ENCODE measurements at places on chromosomes 13 and 19.

GRCh38 chr19:478236-478903 lies 17.5 kb upstream of the SHC2 start:
- DNase-seq = no peak

- DNase-seq = no peak
These were observed 2.8 kb downstream of the ARID3A start for GRCh38 chr19:928471-929202.

GRCh38 chr13:107799001-107799400 lies 416.3 kb downstream of the LIG4 start:
- no peak for DNase-seq

GRCh38 chr13:110593430-110594130 lies 21.8 kb upstream of the NAXD start:
- DNase-seq = no peak

DNA sequence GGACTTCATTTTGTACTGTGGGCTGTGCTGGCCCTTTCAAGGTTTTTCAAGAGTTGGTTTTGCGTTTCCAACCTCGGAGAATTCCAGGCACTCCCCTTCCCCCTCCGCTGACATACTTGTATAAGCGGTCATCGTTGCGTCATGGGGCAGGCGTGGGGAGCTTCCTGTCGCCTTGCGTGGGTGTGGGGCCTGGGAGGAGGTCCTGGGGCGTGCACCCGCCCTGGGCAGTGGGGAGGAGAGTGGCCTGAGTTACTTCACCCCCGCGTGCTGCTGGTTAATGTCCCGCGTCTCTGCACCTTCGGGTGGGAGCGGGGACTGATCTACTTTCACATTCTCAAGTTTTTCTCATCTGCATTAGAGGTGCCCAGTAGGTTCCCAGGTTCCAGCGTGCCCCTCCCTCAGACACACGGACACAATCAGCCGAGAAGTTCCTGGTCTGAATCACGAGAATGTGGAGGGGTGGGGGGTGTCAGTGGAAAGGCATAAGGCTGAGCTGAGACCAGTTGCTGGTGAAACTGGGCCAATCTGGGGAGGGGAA lies 4.1 kb downstream of the IER2 start:
- DNase-seq = no peak

- DNase-seq = no peak
These were observed 911.3 kb upstream of the GPC6 start for GRCh38 chr13:92315265-92315664.

GRCh38 chr19:10885201-10886169 lies 14.1 kb downstream of the CARM1 start:
- DNase-seq = no peak

DNA sequence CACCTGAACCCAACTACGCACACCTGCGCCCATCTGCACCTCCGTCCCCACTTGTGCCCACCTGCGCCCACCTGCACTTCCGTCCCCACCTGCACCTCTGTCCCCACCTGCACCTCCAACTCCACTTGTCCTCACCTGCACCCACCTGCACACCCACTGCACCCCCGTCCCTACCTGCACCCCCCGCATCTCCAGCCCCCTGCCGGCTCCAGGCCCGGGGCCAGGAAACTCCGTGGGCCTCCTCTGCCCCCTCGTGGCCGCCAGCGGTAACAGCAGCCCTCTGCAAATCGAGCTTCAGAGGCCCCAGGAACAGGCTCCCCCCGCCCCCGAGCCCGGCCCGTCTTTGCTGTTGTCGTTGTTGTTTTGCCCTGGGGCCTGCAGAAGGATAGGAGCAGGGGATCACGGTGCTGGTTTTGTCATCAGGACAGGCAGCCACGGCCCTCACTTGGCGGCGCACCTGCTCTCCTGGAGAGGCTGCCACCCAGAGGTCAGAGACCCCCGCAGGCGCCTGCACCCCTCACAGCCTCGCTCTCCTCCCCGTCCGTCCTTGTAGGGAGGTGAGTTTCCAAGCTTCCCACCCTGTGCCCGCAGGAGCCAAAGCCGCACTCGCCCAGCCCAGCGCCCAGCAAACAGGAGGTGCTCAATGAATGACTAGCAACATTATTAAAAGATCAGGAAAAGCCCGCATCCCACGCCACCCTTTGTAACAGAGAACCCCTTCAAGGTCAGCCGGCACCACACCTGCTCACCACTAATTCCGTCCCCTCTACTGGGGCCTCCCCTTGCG lies 65.4 kb downstream of the GNG7 start:
- DNase-seq = peak; percentile 51

DNA sequence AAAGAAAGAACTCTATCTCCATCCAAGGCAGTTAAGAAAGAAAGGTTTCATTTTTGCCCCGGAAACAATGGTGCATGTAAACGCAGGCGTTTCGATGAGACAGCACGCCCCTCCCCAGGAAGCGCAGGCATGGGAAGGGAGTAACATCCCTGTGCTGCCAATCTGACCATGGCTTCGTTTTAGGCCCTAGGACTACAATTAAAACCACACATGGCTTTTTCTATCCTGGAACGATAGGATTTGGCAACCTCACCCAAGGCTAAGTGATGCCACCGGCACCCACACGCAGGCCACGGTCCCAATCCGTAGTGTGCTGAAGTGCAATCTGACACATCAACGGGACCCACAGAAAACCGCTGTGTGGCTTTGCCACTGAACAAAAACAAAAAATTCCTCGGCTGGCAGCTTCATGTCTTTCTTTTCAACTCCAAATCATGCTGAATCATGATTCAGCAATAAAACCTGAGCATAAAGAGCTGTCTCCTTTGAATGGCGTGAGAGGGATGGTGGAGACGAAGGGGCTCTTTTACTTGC lies 24.2 kb downstream of the RANBP3 start:
- no peak for DNase-seq

- no peak for DNase-seq
These were observed 34.1 kb downstream of the SMAD9 start for GRCh38 chr13:36885901-36886300.
